ENCODE measurements at places on chromosomes 7 and 10. TPM values are rescaled to one million over a fixed set of nuclear protein-coding genes. Genes with fewer than 3 reads are reported as not detected.
A peak's percentile ranks its signal among the peaks of the same experiment; 100 is the strongest.

GRCh38 chr7:90968871-90969270 lies 295.4 kb upstream of the FZD1 start:
- DNase-seq, result peak; percentile 81

DNA sequence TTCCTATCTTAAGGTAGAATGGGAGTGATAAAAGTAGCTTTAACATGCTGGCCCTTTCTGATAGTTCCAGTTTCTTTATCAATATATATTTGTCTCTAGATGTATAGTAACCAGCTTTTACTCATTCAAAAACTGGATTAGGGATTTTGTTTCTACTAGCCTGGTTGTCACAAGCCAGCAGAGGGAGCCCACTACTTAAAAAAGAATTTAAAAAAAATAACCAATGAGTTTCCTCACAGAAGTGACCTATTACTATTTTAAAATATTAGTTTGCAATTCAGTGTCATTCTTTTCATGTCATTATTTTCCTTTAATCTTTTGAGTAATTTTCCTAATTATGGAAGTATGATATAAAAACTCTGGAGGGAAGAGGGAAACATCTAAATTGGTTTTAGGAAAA lies 142.1 kb downstream of the PHTF2 start:
- peak; percentile 62 for DNase-seq

GRCh38 chr10:67571503-67571902 lies 124.5 kb downstream of the CTNNA3 start:
- DNase-seq, result no peak

DNA sequence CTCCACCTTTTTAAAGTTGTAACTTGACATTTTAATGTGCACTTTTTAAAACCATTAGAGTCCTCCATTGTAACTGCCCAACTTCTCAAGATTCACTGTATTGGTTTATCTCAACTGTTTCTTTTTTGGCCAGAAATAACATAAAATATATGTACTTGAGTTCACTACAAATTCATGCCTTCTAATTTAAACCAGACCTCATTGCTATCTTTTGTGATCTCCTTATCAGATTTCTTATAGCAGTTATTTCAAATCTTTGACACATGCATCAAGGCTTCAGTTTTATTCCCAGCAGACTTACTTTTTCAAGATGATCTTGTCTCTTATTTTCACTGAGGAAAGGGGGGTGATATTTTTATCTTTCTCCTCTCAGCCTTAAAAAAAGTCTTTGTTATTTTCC lies 154.3 kb downstream of the PHF14 start:
- DNase-seq, result no peak

DNA sequence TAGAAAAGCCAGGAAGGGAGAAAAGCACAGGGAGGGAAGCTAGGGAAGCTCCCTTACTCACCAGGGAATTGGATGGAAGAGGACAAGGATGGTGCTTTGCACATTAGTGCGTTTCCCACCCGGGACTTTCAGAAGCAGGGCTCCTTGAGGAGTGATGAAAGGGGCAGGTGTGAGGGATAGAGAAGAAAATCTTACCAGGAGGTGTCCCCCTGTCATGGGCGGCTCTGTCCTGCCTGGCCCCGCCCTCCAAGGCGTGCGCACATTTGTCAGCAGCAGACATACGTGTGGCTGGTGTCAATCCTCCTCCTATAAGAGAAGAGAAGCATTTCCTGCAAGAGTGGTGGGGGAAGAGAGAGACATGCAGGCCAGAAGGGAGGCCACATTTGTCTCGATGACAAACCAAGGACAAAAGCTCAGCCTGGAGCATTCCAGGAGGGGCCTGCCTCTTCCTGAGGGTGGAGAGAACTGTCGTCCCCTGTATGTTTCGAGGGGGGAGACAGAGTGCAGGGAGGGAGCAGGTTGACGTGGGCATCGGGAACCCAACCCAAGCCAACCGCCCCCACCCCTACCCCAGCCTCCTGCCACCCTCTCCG lies 47.4 kb upstream of the COMTD1 start:
- DNase-seq, result peak; percentile 5

- DNase-seq, result no peak
Measured at GRCh38 chr7:44060948-44061644, 4.3 kb downstream of the PGAM2 start.

- DNase-seq, result peak; percentile 66
Measured at GRCh38 chr10:79490400-79491142, 21.8 kb upstream of the EIF5AL1 start.

SAMD9L gene
- total RNA-seq, result 15.7 TPM

- no peak for DNase-seq
Measured at GRCh38 chr10:77715088-77715487, 77.5 kb upstream of the KCNMA1 start.

DNA sequence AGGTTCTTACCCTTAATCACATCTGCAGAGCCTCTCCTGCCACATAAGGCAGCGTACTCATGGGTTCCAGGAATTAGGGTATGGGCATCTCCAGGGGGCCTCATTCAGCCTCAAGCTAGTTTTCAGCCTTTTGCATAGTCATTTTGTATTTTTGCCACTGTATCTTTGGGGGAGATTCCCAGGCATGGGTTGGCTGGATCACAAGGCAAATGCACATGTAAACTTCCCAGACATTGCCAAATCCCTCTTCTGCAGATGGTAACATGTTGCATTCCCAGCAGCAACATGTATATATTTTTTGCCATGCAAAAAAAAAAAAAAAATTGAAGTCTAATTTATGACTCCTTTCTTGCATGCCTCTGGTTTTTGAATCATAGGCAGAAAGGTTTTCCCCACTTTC lies 595.4 kb upstream of the FOXK1 start:
- no peak for DNase-seq

DNA sequence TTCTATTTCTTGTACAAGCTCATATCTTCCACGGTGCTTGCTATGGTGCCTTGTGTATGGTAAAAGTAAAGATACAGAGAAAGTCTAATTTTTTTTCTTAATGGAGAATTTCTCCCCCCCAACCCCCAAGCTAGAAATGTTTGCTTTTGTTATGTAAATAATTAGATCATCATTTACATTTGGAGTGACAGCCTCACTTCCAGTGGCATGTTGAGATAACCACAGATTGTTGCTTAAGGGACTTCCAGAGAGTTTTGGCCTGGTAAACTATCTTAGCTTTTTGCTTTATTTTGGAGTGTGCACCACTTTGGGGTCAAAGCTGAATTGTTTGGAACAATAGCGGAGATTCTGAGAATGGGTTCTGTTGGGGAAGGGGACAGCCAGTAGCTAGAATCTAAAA lies 129.7 kb downstream of the ZNF365 start:
- DNase-seq, result peak; percentile 6

GRCh38 chr10:76297780-76298281 lies 866.4 kb downstream of the LRMDA start:
- no peak for DNase-seq

Measured in fibroblast of lung (primary cell).